ENCODE measurements at places on chromosomes 12 and 14. TPM values are rescaled to one million over a fixed set of nuclear protein-coding genes. Genes with fewer than 3 reads are reported as not detected.

The SLC5A8 gene
- not detected for total RNA-seq

The PCED1B gene
- total RNA-seq: 0.12 TPM

The FAM90A1 gene
- total RNA-seq: 0.09 TPM

The IFNG-AS1 gene
- total RNA-seq: not detected

The OR6C2 gene
- total RNA-seq: not detected

The MYH7 gene
- total RNA-seq: 2.3 TPM

The HCAR2 gene
- not detected for total RNA-seq
